ENCODE measurements at places on chromosomes 5 and 9.
A peak's percentile ranks its signal among the peaks of the same experiment; 100 is the strongest.

DNA sequence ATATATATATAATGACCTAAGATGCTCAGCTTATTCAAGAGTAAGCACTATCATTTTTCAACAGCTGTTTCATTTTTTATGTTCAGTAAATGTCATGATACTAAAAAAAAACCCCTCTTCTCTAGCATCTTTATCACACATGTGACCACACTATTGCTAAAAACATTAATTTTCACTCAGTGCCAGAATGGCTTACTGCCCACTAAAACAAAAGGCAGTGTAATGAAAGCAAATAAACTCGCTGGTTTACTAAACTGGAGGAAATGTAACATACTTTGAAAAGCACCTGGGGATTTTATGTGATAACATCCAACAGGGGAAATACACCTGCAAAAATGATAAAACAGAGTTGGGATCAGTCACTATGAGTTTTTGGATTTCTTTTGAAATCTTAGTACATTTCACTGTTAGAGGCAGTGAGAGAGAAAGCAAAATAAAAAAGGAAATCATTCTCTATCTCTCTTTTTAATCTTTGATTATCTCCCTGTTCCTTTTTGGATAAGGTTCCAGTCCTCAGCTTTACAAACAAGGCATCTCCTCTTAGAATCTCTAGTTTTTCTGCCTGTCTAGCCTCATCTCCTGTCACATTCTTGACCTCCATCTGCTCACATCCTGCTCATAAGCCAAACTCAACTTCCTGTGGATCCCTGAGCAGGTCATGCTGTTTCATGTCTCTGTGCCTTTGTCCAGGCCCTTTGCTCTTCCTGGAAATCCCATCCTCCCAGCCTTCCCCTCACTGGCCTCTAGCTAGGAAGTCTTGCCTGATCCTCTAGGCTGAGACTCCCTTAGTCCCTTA, 338.0 kb downstream of the MAN2A1 start:
- DNase-seq = no peak

- DNase-seq = no peak
Observed at GRCh38 chr9:99638971-99639370, 182.7 kb upstream of the NR4A3 start.

DNA sequence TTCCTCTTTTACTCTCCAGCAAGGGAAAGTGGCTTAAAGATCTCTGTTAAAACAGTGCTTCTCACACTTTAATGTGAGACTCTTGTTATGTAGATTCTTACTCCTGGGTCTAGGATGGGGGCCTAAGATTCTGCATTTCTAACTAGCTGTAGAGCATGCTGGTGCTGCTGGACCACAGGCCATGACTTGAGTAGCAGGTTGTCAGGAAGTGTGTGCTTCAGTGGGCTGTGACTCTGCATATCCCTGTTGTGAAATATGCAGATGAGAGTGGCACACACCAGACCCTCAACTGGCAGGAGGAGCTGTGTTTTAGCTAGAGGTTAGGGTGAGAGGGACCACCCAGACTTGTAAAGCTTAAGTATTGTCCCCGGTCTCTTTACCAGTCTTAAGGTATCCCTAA, 191.1 kb upstream of the DMRT1 start:
- DNase-seq = peak; percentile 6

DNA sequence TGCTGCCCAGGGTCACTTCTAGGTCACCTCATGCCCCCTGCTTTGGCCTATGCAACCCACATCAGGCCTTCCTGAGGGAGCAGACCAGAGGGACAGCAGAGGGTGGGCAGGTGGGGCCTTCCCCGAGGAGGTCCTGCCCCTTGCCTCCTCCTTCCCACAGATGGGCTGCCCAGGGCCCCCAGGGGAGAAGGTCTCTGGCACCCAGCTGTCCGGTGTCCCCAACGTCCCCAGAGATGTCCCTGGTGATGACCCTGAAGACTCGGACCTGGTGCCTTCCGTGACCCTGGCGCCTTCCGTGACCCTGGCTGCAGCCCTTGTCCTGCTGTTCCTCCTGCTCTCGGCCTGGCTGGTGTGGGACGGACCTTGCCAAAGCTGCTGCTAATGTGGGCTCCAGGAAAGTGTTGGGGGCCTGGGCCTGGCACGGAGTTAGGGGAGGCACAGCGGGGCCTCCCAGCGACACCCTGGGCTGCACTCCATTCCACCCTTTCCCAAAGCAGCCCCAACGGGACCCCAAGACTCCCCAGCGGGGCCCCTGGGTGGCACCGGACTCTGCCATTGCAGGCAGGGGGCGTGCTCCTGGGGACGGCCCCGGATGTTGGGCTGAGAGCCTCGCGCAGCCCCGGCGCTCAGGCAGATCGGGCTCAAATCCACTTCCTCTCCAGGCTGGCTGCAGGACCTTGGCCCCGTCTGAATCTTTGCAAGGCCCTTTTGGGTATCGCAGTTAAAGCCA, 6.8 kb upstream of the SLC2A6 start:
- DNase-seq = no peak

DNA sequence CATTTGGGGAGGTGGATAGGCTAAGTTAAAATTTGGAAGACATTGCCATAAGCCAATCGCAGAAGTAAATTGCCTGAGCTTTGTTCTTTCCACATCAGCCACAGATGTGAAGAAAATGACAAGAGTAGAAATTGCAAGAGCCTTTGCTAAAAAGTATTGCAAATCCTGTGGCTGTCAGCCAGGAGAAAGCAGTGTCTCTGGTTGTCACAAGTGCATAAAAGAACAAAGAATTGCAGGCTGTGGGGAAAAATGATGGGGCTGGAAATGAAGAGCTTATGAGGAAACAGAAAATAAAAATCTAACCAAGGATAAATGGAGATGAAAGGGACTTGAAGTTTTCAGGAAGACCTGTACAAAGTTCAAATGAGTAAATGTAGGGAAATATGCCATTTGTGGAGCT, 344.8 kb downstream of the CSNK1G3 start:
- DNase-seq = no peak

GRCh38 chr9:69674716-69675438, 2.7 kb upstream of the APBA1 start:
- no peak for DNase-seq

- no peak for DNase-seq
Observed at GRCh38 chr9:101028346-101029314, at the start of gene PLPPR1. Gene PLPPR1 (plus strand): TSS chr9:101028727.

GRCh38 chr5:39219437-39219836, at the start of gene FYB1:
Gene FYB1 (minus strand): TSS chr5:39219563. CDS start chr5:39202960, 16,603 bp downstream.
- peak; percentile 27 for DNase-seq

DNA sequence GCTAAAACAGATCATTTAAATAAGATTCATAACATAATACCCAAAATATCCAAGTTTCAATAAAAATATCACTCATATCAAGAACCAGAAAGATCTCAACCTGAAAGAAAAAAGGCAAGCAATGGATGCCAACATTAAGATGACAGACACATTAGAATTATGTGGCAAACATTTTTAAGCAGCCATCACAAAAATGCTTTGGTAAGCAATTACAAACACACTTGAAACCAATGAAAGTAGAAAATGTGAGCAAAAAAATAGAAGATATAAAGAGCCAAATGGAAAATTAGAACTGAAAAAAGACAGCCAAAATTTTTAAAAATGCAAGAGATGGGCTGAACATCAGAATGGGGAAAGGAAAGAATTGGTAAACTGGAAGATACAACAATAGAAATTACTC, 96.9 kb downstream of the PRELID2 start:
- DNase-seq = no peak

DNA sequence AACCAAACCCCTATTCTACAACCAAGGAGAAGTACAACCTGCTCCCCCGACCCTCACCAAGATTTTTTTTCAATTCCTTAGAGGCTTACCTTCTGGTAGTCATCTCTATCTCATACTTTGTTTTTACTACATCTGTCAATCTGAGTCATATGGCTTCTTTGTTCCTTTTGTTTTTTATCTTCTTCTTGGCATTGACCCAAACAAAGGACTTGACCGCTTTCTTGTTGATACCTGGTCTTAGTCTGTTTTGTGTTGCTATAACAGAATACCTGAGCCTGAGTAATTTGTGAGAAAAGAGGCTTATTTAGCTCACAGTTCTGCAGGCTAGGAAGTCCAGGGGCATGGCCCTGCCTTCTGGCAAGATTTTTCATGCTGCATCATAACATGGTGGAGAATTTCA, 352.7 kb downstream of the MLLT3 start:
- no peak for DNase-seq

DNA sequence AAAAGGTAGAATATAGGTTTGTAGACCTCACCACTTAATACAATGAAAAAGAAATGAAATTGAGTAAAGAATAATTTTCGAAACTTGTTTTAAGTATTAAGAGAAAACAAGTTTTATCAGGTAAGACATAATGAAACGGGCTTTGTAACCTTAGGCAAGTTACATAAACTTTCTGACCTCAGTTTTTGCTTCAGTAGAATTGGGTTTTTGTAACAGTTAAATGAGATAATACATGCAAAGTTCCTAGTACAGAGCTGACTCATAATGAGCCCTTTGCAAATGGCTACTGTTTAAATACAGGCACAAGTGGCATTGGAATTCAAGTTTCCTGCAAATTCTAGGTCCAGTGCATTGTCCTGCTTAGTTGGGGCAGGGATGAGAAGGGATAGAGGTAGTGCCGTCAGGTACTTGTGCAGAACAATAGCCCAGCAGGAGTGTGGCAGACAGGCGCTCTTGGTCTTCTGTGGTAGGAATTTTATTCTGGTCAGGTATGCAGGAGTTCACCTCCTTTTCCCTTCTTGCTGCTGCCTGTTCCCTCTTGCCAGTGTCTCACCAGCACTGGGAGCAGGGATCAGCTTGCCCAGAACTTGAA, 203.8 kb downstream of the PBX3 start:
- DNase-seq = no peak

DNA sequence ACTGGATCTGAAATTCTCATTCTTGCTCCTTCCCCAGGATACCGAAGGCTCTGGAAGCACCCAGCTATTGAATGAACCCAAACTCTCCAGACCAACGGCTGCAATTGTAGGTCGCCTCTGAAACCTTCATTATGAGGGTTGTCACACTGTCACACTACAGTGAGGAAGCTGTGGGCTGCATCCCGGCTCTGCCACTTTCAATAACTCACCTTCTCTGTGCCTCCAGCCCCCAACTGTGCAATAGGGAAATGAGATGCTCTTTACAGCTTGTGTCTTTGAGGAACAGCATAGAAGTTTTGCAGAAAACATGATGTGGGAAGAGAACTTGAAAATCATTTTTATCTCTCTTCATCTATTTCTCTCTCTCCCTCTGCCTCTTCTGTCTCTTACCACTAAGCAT, 69.6 kb upstream of the TGFBR1 start:
- no peak for DNase-seq

DNA sequence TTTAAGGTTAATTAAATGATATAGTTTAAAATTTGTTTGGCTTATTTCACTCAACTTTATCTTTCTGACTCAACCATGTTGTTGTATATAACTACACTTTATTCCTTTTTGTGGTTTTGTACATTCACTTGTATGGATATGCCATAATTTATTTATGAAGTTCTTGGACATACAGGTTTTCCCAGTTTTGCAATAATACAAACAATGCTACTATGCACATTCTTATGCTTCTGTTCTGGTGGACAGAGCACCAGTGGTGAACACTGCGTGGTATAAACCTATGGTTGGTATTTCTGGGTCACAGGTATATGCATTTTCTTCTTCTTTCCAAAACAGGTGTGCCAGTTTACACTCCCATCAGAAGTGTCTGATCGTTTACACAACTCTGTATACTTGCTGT, 35.7 kb upstream of the TRIM14 start:
- no peak for DNase-seq

DNA sequence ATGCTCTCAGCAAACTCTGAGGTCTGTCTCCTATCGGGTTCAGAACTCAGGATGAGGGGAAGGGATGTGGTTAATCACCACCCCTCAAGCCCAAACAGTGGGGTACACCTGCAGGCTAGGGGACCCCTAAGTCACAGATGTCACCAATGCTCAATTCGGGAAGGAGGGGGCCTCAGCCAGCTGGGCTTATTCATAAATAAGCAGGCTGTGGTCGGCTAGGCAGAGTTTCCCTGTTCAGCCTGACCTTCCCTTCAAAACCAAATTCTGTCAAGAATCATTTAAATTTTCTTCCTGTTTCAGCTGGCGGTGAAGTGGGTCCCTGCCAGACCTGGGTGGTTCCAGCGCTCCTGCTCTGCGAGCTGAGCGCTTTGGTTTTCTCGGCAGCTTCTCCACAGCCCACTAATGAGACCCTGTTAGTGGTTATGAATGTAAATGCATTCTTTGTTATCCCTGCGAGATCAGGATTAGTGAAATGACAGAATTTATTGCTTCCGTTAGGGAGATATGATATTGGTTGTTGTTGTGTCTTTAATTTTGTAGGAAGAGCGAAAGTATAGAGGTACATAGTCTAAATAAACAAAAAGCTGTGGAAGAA, 68.3 kb downstream of the AK8 start:
- no peak for DNase-seq

DNA sequence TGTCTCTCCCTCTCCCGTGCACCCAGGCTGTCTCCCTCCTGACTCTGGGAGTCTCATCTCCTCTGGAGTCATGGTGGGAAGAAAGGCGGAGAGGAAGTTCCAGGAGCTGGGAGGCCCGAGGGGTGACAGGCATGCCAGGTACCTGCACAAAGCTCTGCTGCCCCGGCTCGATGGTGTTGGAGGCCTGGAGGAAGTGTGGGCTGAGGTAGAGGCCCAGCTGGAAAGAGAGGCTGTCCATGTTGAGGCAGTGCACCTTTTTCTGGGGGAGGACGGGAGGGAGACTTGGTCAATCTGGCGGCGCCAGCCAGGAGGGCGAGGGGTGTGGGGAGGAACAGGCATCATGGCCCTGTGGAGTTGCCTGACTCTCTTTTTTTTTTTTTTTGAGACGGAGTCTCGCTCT, 15.9 kb downstream of the FPGS start:
- no peak for DNase-seq

DNA sequence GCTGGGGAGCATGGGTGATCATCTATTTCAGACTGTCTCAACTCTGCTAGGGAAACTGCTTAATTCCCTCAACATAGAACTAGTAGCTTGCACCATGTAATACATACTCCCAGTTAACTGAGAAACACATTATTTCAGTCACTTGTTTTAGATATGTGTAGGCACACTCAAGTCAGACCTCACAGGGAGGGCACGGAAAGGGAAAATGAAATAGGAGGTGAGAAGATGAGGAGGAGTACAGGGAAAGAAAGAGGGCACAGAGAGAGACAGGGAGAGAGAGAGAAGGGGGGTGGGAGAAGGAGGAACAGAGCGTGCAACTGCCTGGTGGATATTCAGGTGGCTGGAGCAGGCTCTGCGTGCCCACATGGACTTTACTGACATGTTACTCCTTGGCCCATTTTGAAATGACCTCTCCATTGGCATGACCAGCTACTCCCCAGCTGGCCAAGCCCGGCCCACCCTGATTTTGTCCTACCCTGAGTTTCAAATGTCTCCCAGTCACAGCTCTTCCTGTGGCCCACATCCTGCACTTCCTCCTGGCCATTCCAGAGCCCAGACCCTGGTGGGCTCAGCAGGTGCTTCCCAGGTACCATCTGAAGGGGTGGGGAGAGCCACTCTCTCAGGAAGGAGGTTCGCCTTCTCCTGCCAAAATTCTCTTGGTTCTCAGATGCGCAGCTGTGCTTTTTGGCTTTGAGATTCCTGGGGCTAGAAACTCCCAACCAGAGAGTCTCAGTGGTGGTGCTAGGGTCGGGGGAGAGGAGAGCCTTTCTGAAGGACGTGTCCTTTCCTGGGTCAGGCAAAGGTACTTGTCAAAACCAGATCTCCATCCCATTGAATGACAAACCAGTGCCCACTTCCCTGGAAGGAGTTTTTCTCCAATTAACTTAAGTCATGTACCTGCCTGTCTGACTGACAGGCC, 229.4 kb downstream of the FSTL4 start:
- no peak for DNase-seq
